ENCODE measurements at places on chromosomes 13 and 19. TPM values are rescaled to one million over a fixed set of nuclear protein-coding genes. Genes with fewer than 3 reads are reported as not detected.

The EBI3 gene
- 5.6 TPM for total RNA-seq

- peak overlapping the region; percentile 57 for H3K4me3 ChIP-seq
- H3K27ac ChIP-seq: peak overlapping the region; percentile 81
- no peak for DNase-seq
- H3K36me3 ChIP-seq: no peaks in the 10 kb centered on the region
Observed at GRCh38 chr19:11418094-11418548, 993 bp downstream of the RGL3 start.

DNA sequence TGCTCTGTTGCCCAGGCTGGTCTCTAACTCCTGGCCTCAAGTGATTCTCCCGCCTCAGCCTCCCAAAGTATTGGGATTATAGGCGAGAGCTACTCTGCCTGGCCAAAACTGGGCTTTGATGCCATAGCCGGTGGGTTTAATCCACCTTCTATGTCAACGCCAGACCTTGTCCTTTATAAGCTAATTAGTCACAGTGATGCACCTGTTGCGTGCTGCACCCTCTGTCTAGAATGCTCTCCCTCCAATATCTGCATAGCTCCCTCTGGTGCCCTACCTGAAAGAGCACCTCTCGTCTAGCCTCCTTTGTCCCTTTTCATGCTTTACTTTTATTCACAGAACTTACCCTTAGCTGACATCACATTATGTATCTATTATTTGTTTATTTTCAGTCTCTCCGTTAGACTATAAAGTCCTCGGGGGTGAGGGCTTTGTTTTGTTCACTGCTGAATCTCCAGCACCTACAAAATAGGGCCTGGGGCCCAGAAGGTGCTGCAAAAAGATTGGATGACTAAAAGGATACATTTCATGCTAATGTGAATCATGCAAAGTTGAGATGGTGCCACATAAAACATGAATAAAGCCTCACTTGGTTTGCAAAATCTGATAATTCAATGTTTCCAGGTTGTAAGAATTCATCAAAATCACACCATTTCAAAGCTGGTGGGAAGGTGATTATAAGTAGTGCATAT is 148.1 kb downstream of the USP12 start:
- no peaks in the 10 kb centered on the region for H3K36me3 ChIP-seq
- DNase-seq: no peak
- H3K4me3 ChIP-seq: no peak overlapping the region

The GARIN5A gene
- total RNA-seq: 0.51 TPM

GRCh38 chr13:40613192-40613818 is 53.1 kb downstream of the FOXO1 start:
- peaks cover 41% of the 10 kb centered on the region for H3K4me1 ChIP-seq
- H3K27me3 ChIP-seq: no peaks in the 10 kb centered on the region
- H3K27ac ChIP-seq: peak overlapping the region; percentile 66
- no peak overlapping the region for H3K4me3 ChIP-seq

DNA sequence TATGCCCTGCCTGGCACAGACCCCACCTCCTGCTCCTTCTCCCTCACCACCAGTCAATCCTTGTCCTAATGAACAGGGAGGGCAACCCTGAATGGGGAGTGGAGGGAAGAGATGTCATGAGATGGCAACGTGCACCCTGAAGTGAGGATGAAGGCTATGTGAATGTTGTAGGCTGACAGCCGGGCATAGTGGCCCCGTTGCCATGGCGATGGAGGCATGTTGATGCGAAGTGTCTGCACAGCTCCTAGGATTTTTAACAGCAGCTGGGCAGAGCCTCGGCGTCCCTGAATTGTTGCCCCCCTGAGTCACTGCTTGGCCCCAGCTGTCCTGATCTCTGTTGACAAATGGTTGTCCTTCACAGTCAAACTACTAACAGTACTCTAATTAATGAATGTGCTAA is 4.8 kb upstream of the ALOX5AP start:
- no peaks in the 10 kb centered on the region for H3K4me1 ChIP-seq
- no peaks in the 10 kb centered on the region for H3K27me3 ChIP-seq
- H3K27ac ChIP-seq: no peak overlapping the region
- H3K36me3 ChIP-seq: no peaks in the 10 kb centered on the region

- H3K4me3 ChIP-seq: peak overlapping the region; percentile 99
- H3K27me3 ChIP-seq: no peaks in the 10 kb centered on the region
- H3K27ac ChIP-seq: peak overlapping the region; percentile 98
- H3K4me1 ChIP-seq: peaks cover 25% of the 10 kb centered on the region
Observed at GRCh38 chr19:575527-576506, 3.4 kb downstream of the BSG start.

DNA sequence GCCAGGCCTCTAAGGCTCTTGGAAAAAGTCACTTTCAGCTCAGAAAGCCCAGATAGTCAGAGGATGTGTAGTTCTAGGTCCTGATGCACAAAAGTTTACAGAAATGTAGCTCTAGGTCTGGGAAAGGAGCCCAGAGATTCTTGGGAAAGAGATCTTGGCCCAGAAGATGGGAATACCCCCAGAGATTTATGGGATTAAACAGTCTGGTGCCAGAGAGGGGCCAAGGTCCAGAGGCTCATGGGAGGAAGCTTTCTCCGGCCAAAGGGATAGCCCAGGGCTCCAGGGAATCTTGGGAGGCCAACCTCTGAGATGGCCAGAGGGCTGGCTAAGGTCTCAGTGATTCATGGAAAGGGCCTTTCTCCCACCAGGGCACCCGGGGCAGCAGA is 15.2 kb downstream of the BCAT2 start:
- peak overlapping the region; percentile 72 for H3K27ac ChIP-seq
- DNase-seq: no peak
- no peaks in the 10 kb centered on the region for H3K4me1 ChIP-seq
- no peaks in the 10 kb centered on the region for H3K36me3 ChIP-seq

The PRR36 gene
- total RNA-seq: 0.07 TPM

DNA sequence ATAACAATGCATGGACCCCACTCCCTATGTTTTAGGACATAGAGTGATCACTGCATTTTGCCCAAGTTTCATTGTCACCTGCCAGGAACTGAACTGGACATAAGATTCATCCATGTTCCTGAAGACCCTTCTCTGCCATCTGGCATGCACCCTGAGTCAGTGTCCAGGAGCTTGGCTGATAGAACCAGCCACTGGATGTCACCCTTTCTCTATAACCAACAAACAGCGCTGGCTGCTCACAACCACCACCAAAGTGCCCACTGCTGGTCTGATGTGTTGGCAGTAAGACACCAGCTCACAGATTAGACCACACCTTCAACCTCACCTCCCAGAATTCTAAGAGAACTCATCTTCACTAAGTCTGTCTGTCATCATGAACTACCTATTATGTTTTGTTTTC is 333.4 kb downstream of the ITGBL1 start:
- DNase-seq: peak; percentile 39
- H3K4me3 ChIP-seq: no peak overlapping the region
- H3K4me1 ChIP-seq: no peaks in the 10 kb centered on the region
- no peaks in the 10 kb centered on the region for H3K36me3 ChIP-seq
- no peaks in the 10 kb centered on the region for H3K27me3 ChIP-seq
- H3K27ac ChIP-seq: no peak overlapping the region

DNA sequence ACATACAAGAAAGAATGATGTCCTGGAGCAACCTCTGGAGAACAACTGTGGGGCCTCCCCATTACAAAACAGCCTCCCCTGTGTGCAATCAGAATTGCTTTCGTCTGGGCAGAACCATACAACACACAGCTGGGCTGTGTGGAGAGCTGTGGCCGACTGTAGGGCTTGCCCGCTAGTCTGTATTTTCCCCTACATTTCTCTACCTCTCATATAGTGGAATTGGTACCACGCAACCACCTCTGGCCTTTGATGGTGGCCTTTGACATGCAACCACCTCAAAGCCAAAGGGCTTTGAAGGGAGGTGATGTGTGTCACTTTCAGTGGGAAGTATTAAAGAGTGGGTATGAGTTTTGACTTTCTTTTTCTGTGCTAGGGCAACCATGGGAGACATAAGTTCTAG is 34.0 kb downstream of the GARRE1 start:
- DNase-seq: no peak
- no peak overlapping the region for H3K27ac ChIP-seq
- no peak overlapping the region for H3K4me3 ChIP-seq
- peaks cover 6% of the 10 kb centered on the region for H3K4me1 ChIP-seq

DNA sequence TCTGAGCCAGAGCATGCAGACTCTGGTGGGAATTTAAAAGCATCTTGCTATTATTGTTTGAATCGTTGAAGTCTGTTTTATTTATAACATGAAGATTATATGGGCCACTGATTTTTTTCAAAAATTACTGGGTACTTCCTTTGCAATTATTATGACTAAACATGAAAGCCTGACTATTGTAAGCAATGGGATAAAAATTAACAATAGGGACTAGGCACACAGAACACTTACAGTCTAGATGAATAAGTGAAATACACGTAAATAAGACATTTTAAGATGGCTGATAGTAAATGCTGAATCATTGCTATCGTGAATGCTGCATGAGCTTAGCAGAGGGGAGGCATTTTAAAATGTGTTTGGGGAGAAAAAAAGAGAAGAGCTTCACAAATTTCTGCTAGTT is 81.0 kb upstream of the MAB21L1 start:
- no peaks in the 10 kb centered on the region for H3K36me3 ChIP-seq
- H3K4me3 ChIP-seq: no peak overlapping the region
- H3K27ac ChIP-seq: no peak overlapping the region
- H3K4me1 ChIP-seq: no peaks in the 10 kb centered on the region
- H3K27me3 ChIP-seq: no peaks in the 10 kb centered on the region
- no peak for DNase-seq

- H3K27me3 ChIP-seq: no peaks in the 10 kb centered on the region
- DNase-seq: no peak
- peaks cover 1% of the 10 kb centered on the region for H3K4me1 ChIP-seq
- H3K4me3 ChIP-seq: no peak overlapping the region
- no peak overlapping the region for H3K27ac ChIP-seq
Observed at GRCh38 chr19:48999481-49000325, 6.0 kb downstream of the RUVBL2 start.

GRCh38 chr13:24668955-24669582 is 11.1 kb upstream of the ATP12A start:
- H3K4me1 ChIP-seq: peaks cover 6% of the 10 kb centered on the region
- no peak overlapping the region for H3K4me3 ChIP-seq
- H3K27me3 ChIP-seq: no peaks in the 10 kb centered on the region
- no peak overlapping the region for H3K27ac ChIP-seq
- no peaks in the 10 kb centered on the region for H3K36me3 ChIP-seq
